ENCODE measurements at places on chromosomes 16 and 17.

DNA sequence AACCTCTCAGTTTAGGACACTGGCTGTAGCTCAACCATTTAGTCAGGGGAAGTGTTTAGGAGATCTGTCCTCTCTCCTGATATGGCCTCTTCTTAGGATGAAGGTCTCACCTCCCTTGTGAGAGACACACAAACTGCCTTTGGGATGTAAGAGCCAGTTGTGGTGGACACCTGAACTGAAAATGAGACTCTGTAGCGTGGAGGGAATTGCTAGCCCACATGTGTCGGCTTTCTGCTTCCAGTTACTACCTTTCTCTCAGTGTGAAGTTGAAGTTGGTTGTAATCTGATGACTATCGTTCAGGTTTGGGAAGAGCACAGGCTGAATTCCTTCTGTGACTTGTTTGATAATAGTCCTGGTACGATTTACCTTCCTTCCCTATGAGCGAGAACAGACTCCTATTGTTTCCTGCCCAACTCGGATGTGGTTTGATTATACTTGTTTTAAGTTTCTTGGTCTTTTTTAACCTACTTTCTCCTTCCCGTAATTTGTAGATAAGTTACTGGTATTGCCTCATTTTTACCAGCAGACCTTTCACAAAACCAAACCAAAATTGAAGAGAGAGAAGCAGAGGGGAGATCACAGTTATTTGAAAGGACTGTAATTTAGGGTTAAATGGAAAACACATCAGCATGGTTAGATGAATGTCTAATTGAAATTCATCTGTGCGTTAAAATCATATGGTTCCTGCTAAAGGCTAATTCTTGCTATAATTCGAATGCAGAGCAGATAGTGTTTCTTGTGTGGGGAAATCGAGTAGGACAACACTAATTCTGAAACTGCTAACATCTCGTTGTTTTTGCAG lies 43.2 kb downstream of the CLEC16A start:
- DNase-seq, result no peak

DNA sequence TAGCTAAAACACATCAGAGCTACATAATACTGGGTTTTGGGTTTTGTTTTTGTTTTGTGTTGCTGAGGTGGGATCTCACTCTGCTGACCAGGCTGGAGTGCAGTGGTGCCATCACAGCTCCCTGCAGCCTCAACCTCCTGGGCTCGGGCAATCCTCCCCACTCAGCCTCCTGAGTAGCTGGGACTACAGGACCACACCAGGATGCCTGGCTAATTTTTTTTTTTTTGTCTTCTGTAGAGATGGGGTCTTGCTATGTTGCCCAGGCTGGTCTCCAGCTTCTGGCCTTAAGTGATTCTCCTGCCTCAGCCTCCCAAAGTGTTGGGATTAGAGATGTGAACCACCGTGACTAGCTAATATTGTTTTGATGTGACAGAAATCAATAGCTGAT lies 6.2 kb downstream of the MEAK7 start:
- DNase-seq, result no peak

DNA sequence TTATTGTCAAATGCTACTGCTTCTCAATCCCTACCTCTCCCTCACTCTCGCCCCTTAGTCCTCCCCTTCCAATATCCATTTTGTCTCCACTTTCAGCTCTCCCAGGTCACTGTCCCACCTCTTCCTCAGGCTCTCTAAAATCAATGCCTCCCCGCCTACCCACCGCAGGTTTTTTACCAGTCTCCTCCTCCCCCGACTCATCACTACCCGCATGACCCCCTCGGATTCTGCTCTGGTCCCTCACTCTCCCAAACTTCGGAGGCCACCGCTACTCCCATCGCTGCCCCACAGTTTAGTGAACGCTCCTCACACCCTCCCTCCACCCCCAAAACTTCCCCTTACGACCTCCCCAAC lies 513 bp downstream of the CRLF3 start:
- DNase-seq, result peak; percentile 45

- DNase-seq, result no peak
These were observed 82.0 kb downstream of the MRM1 start for GRCh38 chr17:36683387-36683786.

DNA sequence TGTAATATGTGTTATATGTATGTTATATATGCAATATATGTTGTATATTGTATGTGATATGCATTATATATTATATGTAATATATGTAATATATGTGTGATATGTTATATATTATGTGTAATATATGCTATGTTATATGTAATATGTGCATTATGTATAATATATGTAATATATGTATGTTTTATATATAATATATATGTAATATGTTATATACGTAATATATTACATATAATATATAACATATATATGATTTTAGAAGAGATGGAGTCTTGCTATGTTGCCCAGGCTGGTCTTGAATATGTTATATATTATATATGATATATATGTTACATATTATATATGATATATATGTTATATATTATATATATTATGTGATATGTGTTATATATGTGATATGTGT lies 65.5 kb upstream of the DNAH17 start:
- DNase-seq, result no peak

DNA sequence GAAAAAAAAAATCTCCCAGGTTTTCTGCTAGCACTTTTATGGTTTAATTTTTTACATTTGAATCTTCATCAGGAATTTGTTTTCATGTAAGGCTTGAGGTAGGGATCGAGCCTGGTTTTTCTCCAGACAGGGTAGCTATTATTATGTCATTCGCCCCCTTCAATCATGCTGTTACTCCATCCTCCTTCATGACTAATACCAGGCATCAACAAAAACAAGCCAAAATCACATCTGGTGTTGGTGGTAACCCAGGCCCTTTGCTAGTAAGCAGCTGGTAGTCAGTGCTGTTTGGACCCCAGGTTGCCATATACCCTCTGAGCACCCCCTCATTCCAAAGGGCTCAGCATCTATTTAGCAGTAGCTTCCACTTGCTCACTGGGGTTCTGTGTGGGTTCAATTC lies 29.5 kb downstream of the DRC3 start:
- DNase-seq, result no peak

DNA sequence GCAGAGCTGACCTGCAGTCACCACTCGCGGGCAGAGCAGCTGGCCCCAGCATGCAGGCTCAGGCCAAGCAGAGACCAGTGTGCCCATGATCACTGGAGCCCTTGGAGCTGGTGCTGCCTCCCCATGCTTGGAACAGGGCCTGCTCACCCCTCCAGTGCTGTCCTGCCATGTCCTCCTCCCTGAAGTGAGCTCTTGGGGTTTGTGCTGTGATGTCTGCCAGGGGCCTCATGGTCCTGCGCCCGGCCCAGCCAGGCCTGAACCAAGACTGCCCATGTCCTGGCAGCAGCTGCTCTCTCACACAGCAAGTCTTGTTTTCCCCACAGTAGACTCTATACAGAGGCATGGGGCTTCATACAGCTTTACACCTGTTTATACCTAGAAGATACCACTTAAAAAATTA lies 24.6 kb downstream of the TMEM11 start:
- DNase-seq, result no peak

DNA sequence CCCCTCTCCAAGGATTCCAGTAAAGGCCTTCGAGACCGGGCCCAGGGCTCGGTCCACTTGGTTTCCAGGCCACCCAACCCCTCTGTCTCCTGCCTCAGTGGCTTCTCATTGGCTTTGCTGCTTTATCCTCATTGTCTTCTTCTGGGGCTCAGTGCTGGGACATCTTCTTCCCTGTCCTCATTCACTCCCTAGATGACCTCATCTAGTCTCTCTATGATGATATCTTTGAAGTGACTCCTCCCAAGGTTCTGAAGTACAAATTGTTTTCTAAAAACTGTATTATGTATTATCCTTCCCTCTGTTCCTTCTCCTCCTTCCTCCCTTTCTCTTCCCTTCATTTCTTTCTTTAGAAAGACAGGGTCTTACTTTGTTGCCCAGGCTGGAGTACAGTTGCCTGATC lies 27.1 kb upstream of the NDRG4 start:
- DNase-seq, result no peak

GRCh38 chr17:58005031-58005727 lies 1.9 kb downstream of the SRSF1 start:
- DNase-seq, result peak; percentile 39

GRCh38 chr17:77590951-77591735 lies 367.4 kb upstream of the TNRC6C start:
- no peak for DNase-seq

DNA sequence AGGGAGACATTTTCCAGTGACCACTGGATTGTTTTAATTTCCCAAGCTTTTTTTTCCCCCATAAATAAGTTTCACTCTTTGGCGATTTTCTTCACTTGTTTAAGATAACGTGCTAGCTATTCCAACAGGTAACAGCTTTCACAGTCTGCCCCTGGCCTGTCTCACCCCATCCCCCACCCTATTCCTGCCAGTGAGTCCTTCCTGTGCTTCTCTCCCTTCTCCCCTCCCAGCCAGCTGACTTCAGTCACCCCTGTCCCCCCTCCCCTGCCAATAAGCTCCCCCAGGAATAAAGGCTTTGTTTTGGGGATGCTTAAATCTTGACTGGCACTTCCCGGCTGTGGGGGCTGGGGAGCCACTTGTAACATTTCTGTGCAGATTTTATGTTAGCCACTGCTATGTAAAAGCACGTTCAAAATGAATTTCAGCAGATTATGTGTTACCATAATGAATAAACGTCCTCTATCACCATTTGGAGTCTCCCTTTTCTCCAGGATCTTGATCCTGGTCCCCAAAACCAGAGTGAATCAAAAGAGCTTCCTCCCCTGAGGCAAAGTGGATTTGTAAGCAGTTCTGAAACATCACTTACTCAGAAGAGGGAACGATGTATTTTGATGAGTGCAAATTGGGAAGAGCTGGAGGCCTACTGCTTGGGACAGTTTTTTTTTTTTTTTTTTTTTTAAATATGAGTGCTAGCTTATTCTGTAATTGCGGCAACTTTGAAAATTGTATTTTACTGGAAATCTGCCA lies 58.2 kb downstream of the IGF2BP1 start:
- no peak for DNase-seq

DNA sequence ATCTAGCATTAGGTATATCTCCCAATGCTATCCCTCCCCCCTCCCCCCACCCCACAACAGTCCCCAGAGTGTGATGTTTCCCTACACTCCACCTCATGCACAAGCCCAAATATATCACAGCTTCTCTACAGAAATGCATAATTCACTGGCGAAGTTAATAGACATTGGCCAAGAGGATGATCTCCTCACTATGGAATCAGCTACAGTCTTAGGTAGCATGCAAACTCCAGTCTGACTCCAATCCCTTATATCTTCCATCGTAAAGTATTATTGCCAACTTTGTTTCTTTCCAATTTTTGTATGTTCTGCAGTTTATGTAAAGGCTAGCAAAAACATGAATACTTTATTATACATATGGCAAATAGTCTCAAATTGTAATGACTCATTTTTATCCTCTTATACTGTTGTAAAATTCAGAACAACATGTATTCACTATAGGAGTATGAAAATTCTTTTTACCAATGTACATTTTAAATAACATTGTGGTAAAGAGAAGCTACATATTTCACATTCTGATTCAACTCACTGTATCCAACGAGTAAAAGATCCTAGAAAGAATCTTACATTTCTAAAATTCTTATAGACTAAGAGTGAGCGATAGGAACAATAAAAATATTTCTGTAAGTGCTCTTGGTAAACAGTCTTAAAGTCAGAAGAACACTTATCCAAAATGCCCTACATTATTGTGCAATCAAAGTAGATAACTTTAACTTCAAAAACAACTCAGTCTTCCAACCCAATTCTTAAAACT lies 871 bp downstream of the ABCA8 start:
- no peak for DNase-seq

- no peak for DNase-seq
These were observed 61.9 kb upstream of the CIBAR2 start for GRCh38 chr16:85173981-85174751.

- no peak for DNase-seq
These were observed 31.3 kb downstream of the CLEC19A start for GRCh38 chr16:19316846-19317245.

- no peak for DNase-seq
These were observed 19.7 kb upstream of the SLC4A1 start for GRCh38 chr17:44287651-44288050.

- DNase-seq, result no peak
These were observed 13.8 kb upstream of the CDH15 start for GRCh38 chr16:89157778-89158177.

GRCh38 chr17:32307658-32308057 lies 34.3 kb downstream of the C17orf75 start:
- DNase-seq, result no peak

DNA sequence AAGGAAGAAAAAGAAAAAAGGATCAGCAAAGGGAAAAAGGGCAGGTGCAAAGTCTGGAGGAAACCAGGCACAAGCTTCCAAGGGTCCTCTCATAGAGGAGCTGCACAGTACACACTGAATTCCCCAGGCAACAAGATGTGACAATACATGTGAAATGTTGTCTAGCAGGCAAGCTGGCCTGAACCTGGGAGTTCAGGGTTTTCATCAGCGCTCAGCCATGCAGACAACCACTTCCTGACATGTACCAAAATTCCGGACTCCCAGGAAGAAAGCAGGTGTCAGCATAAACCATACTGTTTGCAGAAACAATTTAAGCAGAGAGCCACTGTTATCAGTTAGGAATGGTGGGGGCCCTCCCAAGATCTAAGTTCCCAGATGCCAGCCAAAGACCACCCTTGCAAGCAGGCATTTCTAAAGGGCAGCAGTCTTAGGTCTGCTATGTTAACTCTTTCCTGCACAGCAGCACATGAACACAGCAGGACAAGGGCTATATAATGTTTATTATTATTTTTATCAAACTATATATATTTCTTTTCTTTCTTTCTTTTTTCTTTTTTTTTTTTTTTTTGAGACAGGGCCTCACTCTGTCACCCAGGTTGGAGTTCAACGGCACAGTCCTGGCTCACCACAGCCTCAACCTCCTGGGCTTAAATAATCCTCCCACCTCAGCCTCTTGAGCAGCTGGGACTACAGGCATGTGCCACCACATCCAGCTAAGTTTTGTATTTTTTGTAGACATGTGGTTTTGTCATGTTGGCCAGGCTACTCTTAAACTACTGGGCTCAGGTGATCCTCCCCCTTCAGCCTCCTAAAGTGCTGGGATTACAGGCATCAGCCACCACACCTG lies 10.1 kb downstream of the TK2 start:
- peak; percentile 75 for DNase-seq

DNA sequence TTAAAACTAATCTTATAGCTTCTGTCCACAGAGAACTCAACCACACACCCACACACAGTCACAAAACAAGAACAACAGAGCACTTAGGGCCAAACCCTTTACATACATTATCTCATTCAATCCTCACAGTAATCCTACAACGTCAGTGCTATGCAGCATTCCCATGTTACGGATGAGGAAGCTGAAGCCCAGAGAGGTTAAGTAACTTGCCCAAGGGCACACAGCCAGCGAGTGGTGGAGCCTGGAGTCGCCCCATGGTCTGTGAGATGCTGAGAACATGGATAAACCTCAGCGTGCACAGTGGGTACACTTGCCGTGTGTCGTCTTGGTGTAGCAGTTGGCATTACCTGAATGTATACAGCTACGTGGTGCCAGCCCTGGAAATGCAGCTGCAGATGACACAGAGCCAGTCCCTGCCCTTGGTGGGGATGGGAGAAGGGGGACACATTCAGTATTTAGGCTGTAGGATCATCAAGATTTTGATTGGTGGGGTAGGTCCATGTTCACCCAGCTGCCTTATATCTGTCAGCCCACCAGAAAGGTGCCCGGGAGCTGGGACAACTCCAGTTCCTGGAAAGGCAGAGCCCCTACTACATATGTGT lies 177.0 kb downstream of the IRF8 start:
- no peak for DNase-seq

- no peak for DNase-seq
These were observed 2.8 kb downstream of the CEP20 start for GRCh38 chr16:15885560-15886001.

- DNase-seq, result no peak
These were observed 189.5 kb downstream of the ABCC12 start for GRCh38 chr16:47966325-47966724.
